ENCODE measurements at places on chromosomes 16 and 17. TPM values are rescaled to one million over a fixed set of nuclear protein-coding genes. Genes with fewer than 3 reads are reported as not detected.

Gene C17orf50
- 0.23 TPM for total RNA-seq

Gene KRT24
- total RNA-seq = not detected

Gene KRT222
- not detected for total RNA-seq

Gene KRTAP3-1
- not detected for total RNA-seq

Gene PLA2G10
- total RNA-seq = not detected

Gene ALDH3A1
- total RNA-seq = 0.64 TPM

Gene TSPAN10
- total RNA-seq = 1.6 TPM

Gene MYL11
- not detected for total RNA-seq

Gene CISD3
- total RNA-seq = 11.0 TPM

Gene ABCA6
- not detected for total RNA-seq

GRCh38 chr16:57401943-57402640 is 2.5 kb upstream of the CCL17 start:
- DNase-seq = no peak

DNA sequence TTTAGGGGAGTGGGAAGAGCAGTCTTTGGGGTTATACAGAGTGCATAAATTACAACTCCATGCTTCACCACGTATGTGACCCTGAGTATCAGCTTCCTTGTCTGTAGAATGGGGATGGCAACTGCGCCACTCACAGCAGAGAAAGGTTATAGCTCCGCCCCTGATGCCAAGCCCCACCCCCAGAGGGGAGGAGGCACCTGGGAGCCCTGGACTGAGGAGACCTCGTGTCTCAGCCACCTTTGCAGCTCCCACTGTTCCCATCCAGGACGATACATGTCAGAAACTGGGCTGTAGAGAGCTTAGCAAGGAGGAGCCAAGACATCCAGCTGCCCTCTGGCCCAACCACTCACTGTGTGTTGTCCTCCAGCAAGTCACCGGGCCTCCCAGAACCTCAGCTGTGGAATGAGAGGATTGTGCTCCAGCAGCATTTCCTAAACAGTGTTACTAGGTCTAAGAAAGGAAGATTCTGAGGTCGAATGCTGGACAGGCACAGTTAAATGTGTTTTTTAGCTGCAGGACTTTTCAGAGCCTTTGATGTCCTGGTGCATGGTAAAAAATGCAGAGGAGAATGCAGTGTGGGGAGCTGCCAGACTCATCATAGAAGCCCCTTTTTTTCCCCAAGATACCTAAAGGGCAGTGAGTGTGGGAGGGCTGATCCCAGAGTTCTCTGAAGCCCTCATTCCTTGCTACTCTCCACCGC is 49.4 kb downstream of the BEAN1 start:
- DNase-seq = no peak

DNA sequence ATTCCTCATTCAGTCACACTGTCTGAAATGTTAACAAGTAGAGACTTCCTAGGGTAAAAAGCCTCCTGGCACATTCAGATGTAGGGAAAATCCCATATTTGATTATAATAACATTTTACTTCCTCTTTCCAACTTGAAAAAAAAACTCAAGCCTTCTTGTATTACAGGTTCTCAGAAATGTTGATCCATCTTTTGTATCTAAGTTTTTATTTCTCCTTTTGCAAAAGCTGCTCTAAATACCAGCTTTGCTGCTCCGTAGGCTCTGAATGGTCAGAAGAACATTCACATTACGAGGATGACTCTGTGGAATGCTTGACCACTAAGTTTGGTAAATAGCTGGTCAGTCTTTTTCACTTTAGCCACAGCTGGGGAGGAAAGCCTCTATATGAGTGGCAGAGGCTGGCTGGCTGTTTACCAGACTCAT is 13.2 kb upstream of the HEATR6 start:
- DNase-seq = no peak

GRCh38 chr17:70006159-70006558 is 68.9 kb upstream of the KCNJ16 start:
- DNase-seq = no peak

DNA sequence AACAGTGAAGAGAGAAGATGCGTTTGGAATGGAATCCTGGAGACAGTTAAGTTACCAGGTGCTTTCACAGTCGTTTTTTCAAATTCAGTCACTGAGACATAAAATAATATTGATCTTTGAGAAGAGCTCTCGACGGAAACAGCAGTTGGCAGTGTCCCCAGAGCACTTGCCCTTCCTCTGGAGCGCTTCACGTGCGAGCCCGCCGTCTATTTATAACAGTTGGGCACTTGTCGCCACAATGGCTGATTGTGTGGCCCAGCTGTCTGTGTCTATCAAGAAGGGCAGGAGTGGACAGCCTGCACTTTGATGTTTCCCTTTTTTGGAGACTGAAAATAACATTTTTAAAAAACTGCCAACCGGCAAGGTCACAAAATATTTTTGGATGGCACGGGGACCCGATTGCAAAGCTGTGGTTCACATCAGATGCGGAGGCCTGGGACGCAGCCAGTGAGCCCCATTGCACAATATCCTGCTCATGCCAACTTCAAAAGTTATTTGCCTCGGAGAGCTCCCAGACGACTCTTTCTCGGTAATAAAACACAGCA is 62.9 kb downstream of the ADCY9 start:
- DNase-seq = no peak

GRCh38 chr17:45171338-45172231 is 9.9 kb downstream of the HEXIM2 start:
- no peak for DNase-seq

- no peak for DNase-seq
Measured at GRCh38 chr16:12646490-12647274, 157.0 kb downstream of the CPPED1 start.

DNA sequence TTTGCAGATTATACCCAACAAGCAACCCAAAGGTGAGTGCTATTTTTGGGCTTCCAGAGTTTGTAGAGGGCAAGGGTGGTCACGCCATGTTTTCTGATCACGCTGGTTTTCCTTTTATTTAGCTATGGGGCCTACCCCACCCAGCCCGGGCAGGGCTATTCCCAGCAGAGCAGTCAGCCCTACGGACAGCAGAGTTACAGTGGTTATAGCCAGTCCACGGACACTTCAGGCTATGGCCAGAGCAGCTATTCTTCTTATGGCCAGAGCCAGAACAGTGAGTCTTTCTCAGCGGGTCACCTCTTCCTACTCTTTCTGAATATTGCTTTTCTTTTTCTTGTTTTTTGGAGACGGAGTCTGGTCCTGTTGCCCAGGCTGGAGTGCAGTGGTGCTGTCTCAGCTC is 2.5 kb downstream of the FUS start:
- no peak for DNase-seq

DNA sequence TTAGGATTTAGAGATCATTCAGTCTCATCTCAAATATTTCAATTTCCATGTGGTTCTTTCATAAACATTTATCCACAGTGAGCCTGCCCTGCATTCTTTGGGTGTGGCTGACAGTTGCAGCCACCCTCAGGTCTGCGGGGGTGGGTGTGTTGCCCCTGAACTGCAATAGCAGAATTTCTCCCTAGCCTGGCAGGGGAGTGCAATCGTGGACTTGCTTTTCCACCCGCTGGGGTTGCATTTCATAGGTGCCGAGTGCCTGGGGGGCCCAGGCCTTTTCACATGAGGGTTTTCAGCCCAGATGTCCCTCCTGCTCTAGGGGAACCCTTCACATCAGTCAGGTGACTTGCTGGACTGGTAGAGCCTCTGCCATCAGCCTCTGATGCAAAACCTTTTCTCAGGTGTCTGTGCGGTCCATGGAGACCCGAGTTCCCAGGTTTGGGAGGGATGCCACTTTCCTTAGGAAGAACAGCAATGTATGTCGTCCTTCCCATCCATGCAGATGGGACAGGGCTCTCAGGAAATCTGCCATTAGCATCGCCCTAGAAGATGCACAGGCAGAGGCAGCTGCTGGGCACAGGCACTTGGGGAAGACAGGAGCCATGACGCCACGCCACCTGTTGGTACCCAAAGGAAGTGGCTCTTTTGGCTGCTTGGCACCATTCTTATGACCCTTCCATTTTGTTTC is 2.4 kb upstream of the USP36 start:
- peak; percentile 31 for DNase-seq

DNA sequence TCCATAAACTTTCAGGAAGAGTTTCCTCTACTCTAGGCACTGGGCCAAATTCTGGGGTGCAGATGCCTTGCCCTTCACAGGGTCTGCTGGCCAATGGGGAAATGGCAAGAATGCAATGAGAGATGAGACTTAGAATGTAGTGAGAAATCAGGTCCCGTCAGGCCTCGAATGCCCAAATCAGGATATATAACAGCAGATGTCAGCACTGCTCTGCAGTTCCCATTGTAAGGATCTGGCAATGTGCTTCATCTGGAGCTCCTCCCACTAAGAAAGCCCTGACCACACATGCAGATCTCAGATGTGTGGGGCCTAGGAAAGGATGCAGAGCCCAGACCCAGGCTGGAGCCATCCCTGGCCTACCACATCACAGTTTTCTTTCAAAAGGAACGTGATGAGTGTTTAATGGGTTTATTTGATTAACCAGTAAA is 13.9 kb upstream of the LPCAT2 start:
- no peak for DNase-seq

DNA sequence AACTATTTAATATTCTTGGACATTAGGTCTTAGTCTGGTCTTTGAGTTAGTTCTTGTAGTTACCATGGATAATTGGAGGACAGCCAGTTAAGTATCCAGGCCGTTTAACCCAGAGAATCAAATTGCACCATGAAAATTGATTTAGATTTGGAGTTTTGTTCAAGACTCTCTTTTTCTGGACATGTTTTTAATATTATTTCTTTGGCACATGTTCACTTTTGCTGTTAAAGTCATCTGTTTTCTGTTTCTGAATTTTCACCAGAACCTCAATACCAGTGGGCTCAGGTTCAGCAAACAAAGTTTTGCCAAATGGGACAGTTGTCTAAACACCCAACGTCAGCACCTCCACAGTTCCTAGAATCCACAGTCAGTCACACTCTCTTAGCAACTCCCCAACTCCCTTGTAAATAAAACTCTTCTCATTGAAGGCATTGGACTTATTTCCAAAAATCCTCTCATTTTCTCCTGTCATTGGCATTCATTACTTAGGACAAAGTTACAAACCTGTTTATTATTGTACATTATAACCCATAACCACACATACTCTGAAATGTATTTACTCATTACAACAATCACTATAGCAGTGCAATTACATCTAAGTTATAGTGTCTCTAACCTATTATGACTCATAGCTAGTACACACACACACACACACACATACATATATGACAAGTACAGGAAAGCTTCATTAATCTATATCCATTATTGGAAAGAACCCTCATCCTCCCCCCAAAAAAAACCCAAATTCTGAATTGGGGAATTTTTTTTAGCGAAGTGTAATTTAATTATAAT is 33.5 kb upstream of the DNAH9 start:
- no peak for DNase-seq

DNA sequence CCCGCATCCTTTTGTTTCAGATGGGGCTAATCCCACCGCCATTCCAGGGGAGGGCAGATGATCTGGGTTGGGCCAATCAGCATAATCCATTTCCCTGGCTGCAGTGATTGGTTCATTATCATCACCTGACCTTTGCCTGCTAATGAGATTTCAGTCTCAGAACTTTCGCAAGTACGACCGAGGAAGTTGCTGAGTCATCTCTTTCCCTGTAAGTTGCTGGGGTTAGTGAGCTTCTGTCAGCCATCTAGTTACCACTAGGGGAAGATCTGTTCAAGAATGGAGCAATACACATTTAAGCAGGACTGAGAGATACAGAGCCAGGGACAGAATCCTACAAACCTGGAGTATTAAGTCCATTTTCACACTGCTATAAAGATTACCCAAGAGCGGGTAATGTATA is 65.3 kb upstream of the NUDT7 start:
- no peak for DNase-seq

DNA sequence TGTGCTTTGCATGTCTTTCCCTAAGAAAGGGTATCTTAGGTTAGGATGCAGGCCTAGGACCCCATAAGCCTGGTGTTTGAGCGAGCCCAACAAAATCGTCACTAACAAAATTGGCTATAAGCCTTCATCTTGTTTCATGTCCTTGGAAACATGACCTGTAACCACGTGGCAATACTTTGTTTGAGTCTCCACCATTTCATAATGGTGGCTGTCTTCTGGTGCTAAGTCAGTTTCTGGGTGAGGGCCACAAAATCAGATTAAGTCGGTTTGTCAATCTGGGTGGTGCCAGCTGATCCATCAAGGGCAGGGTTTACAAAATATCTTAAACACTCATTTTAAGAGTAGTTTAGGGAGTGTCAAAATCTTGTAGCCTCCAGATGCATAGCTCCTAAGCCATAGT is 33.0 kb downstream of the C16orf54 start:
- no peak for DNase-seq

- no peak for DNase-seq
Measured at GRCh38 chr16:66318505-66318904, 48.0 kb upstream of the CDH5 start.

DNA sequence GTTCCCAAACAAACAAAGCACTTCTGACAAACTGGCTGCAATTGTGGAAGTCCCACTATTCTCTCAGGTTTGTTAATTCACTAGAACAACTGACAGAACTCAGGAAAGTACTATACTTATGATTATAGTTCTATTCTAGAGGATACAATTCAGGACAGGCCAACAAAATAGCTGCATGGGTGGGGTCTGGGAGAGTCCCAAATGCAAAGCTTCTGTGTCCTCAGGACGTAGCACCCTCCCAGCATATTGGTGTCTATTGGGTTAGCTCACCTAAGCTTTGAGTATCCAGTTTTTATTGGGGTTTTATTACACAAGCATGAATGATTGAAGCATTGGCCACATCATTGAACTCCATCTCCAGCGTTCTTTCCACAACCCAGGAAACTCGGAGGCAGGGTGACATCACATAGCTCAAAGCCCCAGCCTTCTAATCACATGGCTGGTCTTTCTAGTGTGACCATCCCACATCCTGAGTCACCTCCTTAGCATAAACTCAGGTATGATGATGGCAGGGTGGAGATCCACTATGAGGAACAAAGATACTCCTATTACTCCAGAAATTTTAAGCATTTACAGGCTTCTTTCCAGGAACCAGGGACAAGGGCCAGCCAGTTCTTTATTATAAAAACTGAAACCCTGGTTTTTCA is 43.9 kb upstream of the CCNF start:
- no peak for DNase-seq

DNA sequence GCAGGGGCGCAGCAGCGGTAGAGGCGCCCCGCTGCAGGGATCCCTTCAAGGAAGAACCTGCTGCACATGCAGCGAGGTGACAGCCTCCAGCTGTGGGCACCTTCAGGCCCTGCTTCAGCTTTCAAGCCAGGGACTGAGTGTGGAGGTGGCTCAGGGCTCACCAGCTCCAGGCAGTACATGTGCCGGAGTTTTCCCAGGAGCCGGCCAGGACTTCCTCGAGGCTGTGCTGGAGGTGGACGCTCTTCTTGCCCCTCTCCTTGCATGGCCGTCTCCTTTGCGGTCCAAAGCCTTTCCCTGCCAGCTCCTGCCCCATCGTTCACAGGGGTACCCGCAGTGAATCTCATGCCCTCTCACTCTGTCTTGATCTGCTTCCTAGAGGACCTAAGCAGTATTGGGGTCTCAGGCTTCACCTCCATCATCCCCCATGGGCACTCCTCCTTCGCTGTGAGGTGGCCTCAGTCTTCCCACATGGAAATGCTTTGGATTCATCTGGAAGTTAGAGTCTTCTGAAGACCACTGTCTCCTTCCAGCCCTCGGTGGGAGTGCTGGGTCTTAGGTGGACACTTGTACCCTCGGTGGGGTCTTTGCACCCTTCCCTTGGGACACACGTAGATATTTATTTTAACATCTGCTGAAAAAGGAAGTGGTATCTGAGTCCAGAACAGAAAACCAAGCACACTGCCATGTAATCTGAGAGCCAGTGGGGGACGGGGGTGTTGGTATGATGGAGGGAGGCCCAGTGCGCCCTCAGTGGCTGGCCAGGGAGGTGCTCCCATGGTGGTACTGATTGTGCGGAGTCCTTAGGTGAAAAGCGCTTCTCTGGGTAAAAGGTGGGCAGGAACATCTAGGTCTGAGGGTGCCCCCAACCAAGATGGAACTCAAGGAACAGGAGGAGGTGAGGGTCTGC is 7.0 kb downstream of the XYLT2 start:
- DNase-seq = no peak
